Glutamatergic neuron (in vitro differentiated cells): ENCODE measurements at places on chromosomes 2 and 18. TPM values are rescaled to one million over a fixed set of nuclear protein-coding genes. Genes with fewer than 3 reads are reported as not detected.

DNA sequence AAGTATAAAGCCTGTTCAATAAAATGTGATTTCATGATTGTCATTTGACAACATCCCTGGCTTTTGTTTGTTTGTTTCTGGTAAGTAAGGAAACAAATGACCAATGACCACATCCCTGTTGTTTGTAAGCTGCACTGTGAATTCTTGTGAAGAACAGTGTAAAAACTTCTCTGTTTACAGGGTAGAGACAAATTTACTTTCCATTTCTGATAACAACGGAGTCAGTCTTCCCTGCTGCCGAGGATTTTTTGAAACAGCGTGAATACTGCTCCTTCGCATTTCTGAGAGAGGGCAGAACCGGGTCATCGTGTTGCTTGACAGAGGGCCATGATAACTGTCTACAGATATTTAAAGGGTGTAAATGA lies 38.4 kb upstream of the CTAGE1 start:
- DNase-seq, result no peak
- H3K36me3 ChIP-seq, result no peaks in the 10 kb centered on the region
- no peak overlapping the region for H3K4me3 ChIP-seq
- H3K27me3 ChIP-seq, result peaks cover 2% of the 10 kb centered on the region
- no peaks in the 10 kb centered on the region for H3K4me1 ChIP-seq

Gene LYPD6
- 1.5 TPM for total RNA-seq

DNA sequence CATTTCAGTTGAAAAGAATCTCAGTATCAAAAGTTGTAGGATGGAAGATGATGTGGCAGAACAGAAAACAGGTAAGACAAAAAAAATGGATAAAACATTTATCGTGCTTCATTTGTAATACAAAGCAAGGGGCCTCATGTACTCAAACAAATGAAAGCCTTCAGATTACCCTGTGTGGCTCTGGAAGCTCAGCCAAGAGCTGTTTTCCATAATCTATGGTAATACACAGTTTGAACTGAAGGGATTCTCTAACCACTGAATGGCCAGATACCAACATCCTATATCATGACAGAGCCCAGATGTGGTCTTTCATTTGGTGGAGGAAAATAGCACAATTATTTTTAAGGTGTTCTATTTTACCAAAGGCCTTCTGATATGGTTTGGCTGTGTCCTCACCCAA lies 272.1 kb upstream of the RND3 start:
- H3K36me3 ChIP-seq, result no peaks in the 10 kb centered on the region
- DNase-seq, result no peak
- H3K4me3 ChIP-seq, result no peak overlapping the region
- H3K27ac ChIP-seq, result no peak overlapping the region
- no peaks in the 10 kb centered on the region for H3K4me1 ChIP-seq

DNA sequence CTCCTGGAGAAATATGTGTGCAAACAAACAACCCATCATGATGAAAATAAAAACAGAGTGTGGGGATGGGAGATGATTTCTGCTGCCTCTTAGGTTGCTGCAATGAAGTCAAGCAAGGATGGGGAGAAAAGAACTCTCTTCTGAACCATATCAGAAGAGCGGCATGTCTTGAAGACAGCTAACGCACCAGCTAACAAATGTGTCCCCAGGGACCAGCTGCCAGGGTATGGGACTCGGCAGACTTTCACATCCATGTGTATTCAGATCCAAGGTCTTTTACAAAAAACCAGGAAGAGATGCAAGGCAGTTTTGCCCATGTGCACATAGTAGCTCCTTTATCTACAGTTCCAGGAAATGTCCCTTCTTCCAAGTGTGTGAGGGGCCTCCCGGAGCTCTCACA lies 125.4 kb downstream of the CLIP4 start:
- peaks cover 10% of the 10 kb centered on the region for H3K36me3 ChIP-seq
- H3K4me3 ChIP-seq, result no peak overlapping the region
- H3K27ac ChIP-seq, result no peak overlapping the region
- H3K4me1 ChIP-seq, result peaks cover 4% of the 10 kb centered on the region

Gene RAX
- not detected for total RNA-seq

GRCh38 chr18:10860928-10861327 lies 288.4 kb downstream of the PIEZO2 start:
- H3K27ac ChIP-seq, result no peak overlapping the region
- H3K4me1 ChIP-seq, result peaks cover 4% of the 10 kb centered on the region
- peaks cover 4% of the 10 kb centered on the region for H3K27me3 ChIP-seq
- H3K36me3 ChIP-seq, result peaks cover 12% of the 10 kb centered on the region
- no peak overlapping the region for H3K4me3 ChIP-seq
- no peak for DNase-seq

Gene SMC6
- total RNA-seq, result 61.4 TPM

Gene FEV
- total RNA-seq, result not detected

GRCh38 chr2:207854484-207855440 lies 85.1 kb upstream of the FZD5 start:
- DNase-seq, result no peak
- H3K36me3 ChIP-seq, result no peaks in the 10 kb centered on the region
- no peaks in the 10 kb centered on the region for H3K4me1 ChIP-seq
- no peak overlapping the region for H3K27ac ChIP-seq
